Stomach (tissue), 19 donors: ENCODE measurements at places on chromosomes 3 and 15. TPM values are rescaled to one million over a fixed set of nuclear protein-coding genes. Genes with fewer than 3 reads are reported as not detected.

- H3K4me3 ChIP-seq, result no peak overlapping the region
- no peaks in the 10 kb centered on the region for H3K36me3 ChIP-seq
- no peaks in the 10 kb centered on the region for H3K4me1 ChIP-seq
- no peaks in the 10 kb centered on the region for H3K27me3 ChIP-seq
- no peak overlapping the region for H3K27ac ChIP-seq
Observed at GRCh38 chr3:81437683-81438082, 323.8 kb downstream of the GBE1 start.

Gene TMCO5A
- polyA plus RNA-seq, result not detected

DNA sequence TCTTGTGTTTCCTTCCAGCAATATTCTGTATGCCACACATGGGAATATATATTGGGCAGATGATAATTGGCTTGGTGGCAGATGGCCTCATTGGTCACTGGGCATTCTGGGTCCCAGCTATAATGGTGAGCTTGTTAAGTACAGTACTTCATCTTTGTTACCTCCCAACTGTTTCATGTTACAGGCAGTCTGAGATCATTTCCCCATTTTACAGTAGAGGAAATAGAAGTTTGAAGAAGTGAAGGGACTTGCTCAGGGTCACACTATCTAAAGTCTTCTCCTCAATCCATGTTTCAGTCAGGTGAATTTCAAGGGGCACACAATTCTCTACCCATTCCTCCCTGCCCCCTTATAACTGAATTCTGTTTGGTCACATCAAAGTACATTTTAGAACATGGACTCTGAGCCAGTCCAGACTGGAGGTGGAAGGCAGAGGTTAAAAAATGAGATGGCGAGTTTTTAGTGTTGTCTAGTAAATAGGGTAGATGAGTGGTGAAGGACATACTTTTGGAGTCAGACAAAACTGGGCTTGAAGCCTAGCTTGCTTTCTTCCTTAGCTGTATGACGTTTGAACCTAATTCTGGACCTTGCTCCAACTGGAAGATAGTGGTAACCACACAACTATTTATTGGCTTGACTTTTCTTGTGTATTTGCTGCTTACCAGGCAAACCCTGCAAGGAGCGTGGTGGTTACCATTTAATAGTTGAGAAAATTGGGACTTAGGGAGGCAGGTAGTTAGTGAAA is 2.5 kb downstream of the EEFSEC start:
- peaks cover 18% of the 10 kb centered on the region for H3K4me1 ChIP-seq
- peaks cover 26% of the 10 kb centered on the region for H3K36me3 ChIP-seq
- H3K27me3 ChIP-seq, result no peaks in the 10 kb centered on the region
- DNase-seq, result no peak
- H3K4me3 ChIP-seq, result no peak overlapping the region

GRCh38 chr3:113685124-113685523 is 11.3 kb downstream of the USF3 start:
- no peak overlapping the region for H3K27ac ChIP-seq
- H3K4me1 ChIP-seq, result no peaks in the 10 kb centered on the region
- DNase-seq, result no peak
- H3K36me3 ChIP-seq, result peaks cover 7% of the 10 kb centered on the region
- no peaks in the 10 kb centered on the region for H3K27me3 ChIP-seq
